ENCODE measurements at places on chromosomes 12 and 14. TPM values are rescaled to one million over a fixed set of nuclear protein-coding genes. Genes with fewer than 3 reads are reported as not detected.

Gene ZDHHC22
- not detected for total RNA-seq

Gene AEBP2
- total RNA-seq, result 45.8 TPM

Gene RACGAP1
- 177 TPM for total RNA-seq

Gene DNM1L
- total RNA-seq, result 60.9 TPM

Gene P2RX2
- total RNA-seq, result not detected

Gene STXBP6
- total RNA-seq, result not detected

Gene WNT5B
- total RNA-seq, result not detected

Gene FOXN4
- not detected for total RNA-seq

Gene FOXG1
- not detected for total RNA-seq

Gene CIROP
- not detected for total RNA-seq

Gene KLRF2
- not detected for total RNA-seq

Gene ISM2
- total RNA-seq, result not detected

Gene DIO3
- total RNA-seq, result not detected

Gene PSMC6
- total RNA-seq, result 85.5 TPM

Gene BICDL1
- total RNA-seq, result 51.2 TPM

Gene BTBD6
- 43.7 TPM for total RNA-seq

Gene DHRS2
- total RNA-seq, result 0.50 TPM

Gene CCDC197
- not detected for total RNA-seq

Gene DPPA3
- not detected for total RNA-seq

Gene COL2A1
- total RNA-seq, result not detected

Gene CD4
- total RNA-seq, result 219 TPM

Gene CLEC4D
- total RNA-seq, result not detected

Gene FAM90A1
- 0.15 TPM for total RNA-seq

Gene GALNT6
- 17.5 TPM for total RNA-seq

Gene RPL36AL
- 249 TPM for total RNA-seq

Gene SLC24A4
- not detected for total RNA-seq

Gene SLC35F4
- total RNA-seq, result not detected

Gene NRXN3
- total RNA-seq, result not detected

Gene PPFIA2
- not detected for total RNA-seq

Gene RFLNA
- total RNA-seq, result not detected

Gene CISTR
- not detected for total RNA-seq

Gene PPP1R1A
- not detected for total RNA-seq

Gene INHBE
- total RNA-seq, result not detected

Gene GPX2
- not detected for total RNA-seq

Gene DHH
- not detected for total RNA-seq

Gene HECTD4
- 43.2 TPM for total RNA-seq

Gene DYRK2
- 69.8 TPM for total RNA-seq

Gene MMP14
- total RNA-seq, result 1.8 TPM

Gene RARG
- 59.7 TPM for total RNA-seq

Gene CCDC38
- total RNA-seq, result not detected

Gene CPNE6
- not detected for total RNA-seq

Gene GALNT16
- not detected for total RNA-seq

Gene ZC2HC1C
- total RNA-seq, result 3.1 TPM
